KG1 (cell line): ENCODE measurements at places on chromosomes 16 and 17.

DNA sequence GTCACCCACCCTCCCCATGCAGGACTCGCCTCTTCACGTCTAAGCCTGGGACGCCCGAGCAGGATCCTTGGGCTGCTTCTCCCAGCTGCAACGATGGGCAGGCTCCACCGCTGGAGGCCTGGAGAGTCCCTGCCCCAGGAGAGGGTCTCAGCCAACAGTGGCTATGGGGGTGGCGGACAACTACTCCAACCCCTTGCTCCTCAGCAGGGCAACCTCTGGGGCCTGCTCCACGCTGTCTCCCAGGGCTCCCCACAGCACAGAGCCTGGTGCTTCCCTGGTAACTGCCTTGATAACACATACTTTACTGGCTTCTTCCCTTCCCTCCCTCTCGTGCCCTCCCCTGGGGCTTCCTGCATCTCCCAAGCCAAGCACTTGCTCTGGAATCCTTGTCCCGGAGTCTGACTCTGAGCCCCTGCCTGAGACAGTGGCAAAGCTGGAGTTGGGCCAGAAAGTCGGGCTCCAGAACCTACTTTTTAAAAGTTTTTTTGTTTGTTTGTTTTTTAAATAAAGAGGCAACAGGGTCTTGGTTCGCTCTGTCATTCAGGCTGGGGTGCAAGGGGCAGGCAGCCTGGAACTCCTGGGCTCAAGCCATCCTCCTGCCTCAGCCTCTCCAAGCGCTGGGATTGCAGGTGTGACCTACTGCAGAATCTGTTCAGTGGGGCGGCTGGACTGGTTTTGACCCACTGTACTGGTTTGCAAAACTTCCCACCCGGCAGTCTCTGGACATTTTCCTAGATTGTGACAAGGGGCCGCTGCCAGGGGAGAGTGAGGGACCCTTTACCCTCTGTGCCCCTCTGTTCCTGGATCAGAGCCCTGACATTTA, 99.4 kb downstream of the TNFRSF13B start:
- DNase-seq = no peak

DNA sequence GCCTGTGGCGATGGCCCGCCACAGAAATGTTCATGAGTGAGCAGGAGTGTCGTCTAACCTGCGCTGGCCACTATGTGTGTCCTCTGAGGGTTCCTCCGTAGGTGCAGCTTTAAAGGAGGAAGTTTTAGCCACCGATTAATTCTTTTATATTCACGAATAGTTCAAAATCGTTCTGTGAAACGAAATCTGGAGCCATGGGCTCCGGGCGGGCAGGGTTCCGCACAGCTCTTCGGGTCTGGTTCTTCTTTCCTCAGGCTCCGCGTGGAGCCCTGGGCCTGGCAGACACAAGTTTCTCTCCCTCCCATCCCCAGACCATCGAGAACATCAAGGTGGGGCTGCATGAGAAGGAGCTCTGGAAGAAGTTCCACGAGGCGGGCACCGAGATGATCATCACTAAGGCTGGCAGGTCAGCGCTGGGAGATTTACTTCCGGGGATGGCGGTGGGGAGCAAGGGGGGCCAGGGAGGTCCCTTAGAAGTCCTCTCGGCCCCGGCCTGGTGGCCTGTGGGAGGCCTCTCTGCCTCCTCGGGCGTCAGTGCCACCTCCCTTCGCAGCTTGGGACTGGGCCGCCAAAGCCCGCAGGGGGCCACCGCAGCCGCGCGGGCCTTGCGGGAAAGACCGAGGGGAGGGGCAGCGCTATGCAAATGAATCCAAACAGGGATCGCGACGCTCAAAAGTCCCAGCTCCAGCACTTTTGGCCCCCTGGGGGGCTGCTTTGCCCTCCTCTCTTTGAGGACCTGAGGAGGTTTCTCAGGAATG, 5.2 kb downstream of the TBX4 start:
- no peak for DNase-seq

- peak; percentile 74 for DNase-seq
These were observed 28.9 kb upstream of the MAP3K14 start for GRCh38 chr17:45345554-45346215.

- DNase-seq = no peak
These were observed 122.1 kb downstream of the RGS9 start for GRCh38 chr17:65259281-65259680.
